Cortex of kidney (tissue), 1 donor: ENCODE measurements at places on chromosomes 4 and X.

GRCh38 chr4:173498023-173498422 lies 32.0 kb downstream of the HAND2 start:
- DNase-seq: no peak

DNA sequence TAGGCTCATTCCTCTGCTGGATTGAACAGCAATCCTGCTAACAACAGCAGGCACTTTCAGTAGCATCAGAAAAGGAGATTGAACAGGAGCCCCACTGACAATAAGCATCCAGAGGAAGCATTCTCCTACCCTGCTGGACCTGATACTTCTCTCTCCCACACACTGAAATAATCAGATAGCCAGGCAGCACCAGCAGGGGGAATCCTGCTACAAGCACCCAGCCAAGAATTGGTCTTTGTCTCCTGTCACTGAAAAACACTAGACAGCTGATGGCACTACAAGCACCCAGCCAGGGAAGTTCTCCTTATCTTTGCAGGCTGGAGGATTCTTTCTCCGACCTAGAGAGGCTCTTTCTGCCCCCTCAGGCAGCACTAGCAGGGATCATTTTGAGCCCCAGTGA lies 444.3 kb upstream of the GRIA3 start:
- no peak for DNase-seq

GRCh38 chrX:15188039-15188438 lies 81.8 kb downstream of the ASB9 start:
- no peak for DNase-seq

DNA sequence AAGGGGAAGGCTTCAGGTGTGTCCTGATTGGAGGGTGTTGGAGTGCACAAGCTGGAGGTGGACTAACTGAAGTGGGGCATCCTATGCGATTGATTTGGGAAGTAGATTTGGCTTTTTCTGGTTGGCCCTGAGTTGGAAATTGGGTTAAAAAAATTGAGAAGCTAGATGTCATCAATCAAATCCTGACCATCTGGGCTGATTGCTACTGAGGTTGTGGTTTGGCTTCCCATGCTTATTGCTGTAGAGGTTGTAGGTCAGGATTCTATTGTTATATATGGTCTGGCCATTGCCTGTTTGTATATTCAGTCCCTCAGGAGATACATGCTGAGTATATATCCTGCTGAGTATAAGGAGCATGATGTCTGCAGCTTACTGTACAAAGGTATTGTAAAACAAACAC lies 7.7 kb upstream of the ZNF81 start:
- no peak for DNase-seq

- no peak for DNase-seq
Observed at GRCh38 chr4:100162027-100162685, 28.1 kb downstream of the DDIT4L start.

- DNase-seq: no peak
Observed at GRCh38 chr4:129379429-129379828, 283.5 kb downstream of the C4orf33 start.

DNA sequence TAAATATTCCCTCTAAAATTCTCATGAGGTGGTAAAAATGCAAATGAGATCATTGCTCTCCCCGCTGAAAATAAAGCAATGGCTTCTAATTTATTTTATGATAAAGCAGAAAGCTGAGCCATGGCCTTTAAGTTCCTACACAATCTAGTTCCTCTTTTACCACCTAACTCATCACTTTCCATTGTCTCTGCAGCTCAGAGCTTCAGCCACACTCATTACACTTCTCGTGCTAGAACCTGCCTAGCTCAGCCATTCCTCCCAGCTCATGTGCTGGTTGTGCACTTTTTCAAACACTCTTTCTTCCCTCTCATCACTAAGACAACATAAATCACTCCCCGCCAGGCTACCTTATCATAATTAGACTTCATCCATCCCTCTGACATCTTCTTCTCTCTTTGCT lies 1112.1 kb upstream of the PRKX start:
- no peak for DNase-seq

GRCh38 chrX:50801135-50801534 lies 12.9 kb downstream of the SHROOM4 start:
- DNase-seq: no peak

GRCh38 chr4:159191989-159192388 lies 89.1 kb downstream of the RAPGEF2 start:
- no peak for DNase-seq

DNA sequence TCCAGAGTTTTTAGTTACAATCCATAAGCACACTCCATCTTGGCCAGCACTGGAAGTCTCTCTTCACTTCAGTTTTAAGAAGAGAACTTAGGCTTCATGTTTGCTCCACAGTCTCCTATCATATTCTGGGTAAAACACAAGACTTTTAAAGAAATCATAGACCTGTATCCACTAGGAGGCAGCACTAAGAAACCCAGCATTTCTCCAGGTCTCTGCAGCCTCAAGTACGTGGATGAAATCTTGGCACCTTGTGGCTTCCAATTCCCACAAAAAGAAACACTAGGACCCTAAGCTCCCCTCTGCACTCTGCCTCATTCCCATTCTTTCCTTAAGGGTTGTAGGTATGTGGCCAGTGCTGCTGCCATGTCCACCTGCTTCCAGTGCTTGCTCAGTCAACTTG lies 367.3 kb upstream of the CASK start:
- no peak for DNase-seq

DNA sequence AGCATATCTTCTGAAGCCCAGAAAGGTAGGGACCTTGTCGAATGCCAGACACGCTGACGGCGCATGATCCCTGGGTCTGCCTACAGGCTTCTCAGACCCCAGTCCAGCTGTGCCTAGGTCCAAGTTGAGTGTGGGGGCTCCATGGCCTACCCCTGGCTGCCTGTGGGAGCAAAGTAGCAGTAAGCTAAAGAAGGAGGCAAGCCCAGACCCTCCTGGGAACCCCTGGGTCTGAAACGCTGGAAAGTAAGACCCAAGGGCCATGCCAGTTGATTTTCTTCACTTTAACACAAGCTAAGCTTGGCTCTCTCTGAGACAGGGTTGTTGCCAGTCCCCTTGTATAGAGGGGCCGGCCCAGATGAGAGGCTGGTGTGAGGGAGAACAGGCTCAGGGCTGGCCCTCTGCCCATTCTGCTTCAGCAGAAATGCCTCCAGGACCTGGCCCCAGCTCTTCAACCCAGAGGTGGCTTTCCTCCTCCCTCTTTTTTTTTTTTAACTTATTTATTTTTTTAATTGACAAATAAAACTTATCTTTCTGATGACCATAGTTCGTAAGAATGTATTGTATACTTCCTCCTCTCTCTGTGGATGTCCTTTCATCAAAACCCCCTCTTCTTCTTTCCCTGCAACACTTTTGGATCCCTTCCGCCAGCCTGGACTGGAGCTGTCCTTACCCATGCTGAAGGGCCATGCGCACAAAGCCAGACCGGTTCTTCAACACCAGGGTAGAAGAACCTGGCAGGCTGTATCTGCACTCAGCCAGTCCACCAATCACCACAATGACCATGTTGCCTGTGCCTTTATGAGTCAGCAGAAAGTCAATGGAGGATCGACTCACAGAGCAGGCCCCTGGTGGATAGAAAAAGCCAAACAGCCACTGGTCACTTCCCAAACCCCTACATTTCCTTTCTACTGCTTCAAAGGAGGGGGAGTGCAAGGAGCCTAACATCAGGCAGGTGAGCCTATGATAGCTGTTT lies 7.1 kb downstream of the AWAT2 start:
- no peak for DNase-seq

DNA sequence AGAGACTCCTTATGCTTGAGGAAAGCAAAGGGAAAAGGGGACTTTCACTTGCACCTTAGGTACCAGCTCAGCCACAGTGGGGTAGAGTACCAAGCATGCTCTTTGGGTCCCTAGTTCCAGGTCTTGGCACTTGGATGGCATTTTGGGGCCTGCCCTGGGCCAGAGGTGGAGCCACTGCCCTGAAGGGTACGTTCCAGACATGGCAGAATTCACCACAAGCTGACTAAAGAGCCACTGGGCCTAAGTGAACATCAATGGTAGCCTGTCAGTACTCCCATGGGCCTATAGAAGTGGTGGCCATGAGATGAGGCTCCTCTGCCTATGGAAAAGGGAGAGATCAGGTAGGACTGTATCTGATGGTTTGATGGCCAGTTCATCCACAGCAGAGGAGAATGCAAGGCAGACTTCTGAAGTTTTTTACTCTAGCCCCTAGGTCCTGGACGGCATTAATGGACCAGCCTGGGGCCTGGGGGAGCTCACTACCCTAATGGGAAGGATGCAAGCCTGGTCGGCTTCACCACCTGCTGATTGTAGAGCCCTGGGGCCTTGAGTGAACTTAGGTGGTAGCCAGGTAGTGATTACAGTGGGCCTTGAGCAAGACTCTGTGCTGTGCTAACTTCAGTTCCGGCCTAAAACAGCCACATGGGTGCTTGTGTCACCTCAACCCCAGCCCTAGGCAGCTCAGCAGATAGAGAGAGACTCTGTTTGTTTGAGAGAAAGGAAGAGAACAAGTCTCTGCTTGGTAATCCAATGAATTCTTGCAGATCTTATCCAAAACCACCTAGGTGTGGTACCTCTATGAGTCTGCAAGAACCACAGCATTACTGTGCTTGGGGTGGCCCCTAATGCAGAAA lies 19.8 kb upstream of the HSFX4 start:
- DNase-seq: no peak

- DNase-seq: no peak
Observed at GRCh38 chrX:92213786-92214185, 434.6 kb downstream of the PCDH11X start.

DNA sequence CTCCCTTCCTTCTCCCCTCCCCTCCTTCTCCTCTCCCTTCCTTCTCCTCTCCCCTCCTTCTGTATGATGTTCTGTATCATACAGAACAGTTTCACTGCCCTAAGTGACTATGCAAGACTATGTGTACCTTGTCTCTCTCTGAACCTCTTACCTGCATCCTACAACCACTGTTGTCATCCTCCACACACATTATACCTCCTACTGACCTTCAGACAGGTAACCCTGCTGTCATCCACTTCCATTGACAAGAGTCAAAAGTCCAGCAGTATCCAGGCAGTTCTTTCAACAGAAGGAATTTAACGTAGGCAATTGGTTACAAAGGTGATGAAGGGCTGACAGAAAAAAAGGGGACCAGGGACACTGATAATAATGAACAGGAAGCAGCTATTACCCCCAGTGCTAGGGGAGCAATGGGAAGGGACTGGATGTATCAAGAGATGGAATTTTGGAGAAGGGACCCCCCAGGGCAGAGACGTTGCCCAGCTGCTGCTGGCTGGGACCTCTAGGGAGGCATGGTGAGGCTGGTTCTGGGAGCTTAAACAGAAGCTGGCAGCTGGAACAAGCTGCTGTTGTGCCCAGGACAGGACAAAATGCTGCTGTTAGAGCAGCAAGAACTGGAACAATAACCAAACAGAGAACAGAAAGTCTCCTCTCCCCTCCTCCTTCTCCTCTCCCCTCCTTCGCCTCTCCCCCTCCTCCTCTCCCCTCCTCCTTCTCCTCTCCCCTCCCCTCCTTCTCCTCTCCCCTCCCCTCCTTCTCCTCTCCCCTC lies 84.7 kb downstream of the DCTD start:
- DNase-seq: no peak

DNA sequence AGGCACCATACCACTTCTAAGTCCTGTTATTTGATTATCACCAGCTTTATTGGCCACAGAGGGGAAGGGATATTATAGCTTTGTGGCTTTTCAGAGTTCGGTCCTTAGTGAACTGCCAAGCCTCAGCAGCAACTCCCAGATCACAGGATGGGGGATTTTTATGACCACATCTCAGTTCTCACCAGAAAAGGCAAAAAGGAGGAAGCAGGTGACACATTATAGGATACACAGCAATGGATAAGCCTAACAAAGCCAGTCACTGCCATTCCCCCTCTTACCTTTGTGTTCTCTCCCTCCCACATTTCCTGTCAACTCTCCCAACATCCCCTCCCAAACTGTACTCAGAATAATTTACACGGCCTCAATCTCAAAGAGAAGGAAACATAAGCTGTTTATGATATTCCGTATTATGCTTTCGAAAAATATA lies 142.8 kb downstream of the MGST2 start:
- no peak for DNase-seq

DNA sequence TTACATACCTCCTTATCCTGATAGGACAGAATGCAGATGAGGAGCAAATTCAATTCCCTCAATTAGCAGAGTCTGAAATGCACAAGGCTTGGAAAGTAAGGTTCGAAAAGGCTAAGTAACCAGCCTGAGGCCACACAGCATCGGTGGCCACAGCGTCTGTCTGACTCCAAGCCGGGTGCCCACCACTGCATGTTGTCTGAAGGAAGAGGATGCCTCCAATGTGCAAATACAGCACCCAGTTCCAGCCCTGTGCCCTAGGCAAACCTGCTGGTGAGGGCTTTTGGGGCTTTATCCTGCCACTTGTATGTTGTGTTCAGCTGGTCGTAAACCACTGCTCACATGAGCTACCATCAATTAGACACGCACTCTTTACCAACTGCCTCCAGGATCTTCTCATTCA lies 48.6 kb upstream of the PPP2R2C start:
- DNase-seq: no peak

DNA sequence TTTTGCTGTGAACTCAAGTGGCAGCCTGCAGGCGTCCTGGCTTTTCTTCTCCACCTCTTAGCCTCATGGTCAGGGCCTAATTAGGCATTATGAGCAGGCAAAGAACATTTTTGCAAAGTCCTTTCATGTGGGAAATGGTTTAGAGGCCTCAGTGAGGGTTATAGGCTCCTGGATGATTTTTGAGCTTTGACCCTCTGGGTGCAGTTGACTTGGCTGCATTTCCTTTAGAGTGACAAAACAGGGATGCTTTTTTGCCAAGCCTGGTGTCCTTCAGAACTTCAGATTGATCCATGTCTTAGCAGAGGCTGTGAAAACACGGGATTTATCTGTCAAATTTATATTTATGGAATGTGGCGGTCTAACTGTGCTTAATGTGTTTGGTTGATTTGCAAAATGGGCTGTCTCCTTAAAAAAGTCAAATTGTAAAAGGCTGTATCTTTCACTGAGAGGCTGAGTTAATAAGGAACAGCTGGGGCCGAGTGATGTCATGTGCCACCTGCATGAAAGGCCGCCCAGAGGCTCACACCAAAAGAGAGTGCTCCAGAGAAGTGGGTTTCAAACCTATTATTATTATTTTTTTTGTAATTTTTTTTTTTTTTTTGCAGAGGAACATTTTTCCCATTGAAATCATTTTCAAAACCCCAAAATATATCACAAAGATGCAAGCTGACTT lies 192.2 kb upstream of the ARX start:
- no peak for DNase-seq

GRCh38 chr4:35175894-35176293 lies 1068.4 kb downstream of the ARAP2 start:
- no peak for DNase-seq
